IPS DF 6.9 (cell line): ENCODE measurements at places on chromosomes 16 and 17.

DNA sequence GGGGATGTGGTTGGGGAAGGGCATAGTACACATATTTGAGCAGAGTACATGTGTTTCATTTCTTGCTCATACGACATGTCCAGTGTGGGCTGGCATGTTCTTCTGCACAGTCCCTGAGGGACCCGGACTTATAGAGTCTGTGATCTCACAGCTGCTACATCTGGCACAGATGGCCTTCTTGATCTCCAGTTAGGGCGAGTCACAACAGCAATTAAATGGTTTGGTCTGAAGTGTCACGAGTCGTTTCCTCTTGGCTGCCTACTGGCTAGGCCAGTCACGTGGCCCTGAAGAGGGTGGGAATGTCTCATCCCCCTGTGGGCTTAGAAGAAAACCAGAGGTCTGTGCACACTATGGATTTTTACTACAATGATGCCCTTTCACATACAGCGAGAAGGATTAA, 443.6 kb downstream of the WWOX start:
- no peak for DNase-seq

GRCh38 chr17:6699997-6700947, 12.9 kb downstream of the SLC13A5 start:
- DNase-seq: no peak

DNA sequence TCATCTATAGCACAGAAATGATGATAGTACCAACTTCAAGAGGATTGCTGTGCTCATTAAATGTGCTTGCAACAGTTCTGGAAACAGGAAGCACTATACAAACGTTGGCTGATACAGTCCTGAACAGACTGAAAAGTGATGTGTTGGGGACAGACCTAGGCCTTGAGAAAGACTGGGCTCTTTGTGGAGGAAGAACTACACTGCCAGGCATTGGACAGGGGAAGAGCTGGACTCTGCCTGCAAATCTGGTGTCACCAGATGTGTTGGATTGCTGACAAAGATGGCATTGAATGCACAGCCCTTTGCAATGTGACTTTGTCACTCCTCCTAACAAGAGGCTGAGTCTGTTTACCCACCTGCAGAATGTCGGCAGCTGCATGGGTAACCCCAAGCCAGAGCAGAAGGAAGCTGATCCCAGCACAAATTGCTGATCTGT, 12.4 kb upstream of the ST6GALNAC2 start:
- no peak for DNase-seq

DNA sequence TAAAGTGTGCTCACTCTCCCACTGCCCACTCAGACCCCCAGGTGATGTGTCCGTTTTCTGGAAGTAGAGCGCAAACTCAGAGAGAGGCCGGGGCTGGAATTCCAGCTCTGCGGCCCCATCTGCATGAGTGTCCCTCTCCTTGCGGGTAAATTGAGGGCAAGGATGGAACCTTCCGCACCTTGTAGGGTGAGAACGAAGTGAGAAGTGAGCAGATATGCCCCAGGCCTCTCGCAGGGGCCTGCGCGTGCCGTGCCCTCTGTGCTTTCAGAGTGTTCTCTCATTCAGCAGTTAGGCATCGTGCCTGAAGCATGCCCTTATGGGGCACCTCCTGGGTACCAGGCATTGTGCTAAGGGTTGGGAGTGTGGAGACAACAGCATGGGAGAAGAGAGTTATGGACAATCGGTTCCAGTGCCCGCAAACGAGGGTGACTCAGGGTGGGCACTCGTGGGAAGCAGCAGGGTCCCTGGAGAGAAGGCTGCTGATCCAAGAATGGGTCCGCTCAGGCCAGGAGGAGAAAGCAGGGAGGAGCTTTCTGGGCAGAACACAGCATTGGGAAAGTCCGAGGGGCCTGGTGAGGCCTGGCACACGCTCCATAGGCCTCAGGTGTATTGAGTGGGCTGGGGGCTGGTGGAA, 23.8 kb downstream of the CMIP start:
- DNase-seq: no peak

DNA sequence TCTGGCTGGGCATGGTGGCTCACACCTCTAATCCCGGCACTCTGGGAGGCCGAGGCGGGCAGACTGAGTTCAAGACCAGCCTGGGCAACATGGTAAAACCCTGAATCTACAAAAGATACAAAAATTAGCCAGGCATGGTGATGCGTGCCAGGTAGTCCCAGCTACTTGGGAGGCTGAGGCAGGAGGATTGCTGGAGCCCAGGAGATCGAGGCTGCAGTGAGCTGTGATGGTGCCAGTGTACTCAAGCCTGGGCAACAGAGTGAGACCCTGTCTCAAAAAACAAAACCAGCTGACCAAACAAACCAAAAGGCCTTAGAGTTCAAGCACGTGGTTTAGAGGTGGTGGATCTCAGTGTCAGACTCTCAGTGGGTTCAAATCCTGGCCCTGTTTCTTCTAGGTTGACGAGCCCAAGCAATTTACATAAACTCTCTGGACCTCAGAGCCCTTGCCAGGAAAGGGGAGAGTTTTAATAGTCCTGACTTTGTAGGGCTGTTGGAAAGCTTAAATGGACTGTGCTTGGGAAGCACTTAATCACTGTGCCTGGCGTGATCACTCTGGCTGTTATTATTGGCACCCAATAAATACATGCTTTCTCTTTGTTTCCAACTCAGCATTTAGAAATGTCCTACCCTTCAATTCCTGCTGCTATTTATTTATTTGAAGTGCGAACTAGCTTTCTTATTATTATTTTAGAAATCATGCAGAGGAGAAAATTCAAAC, 44.7 kb downstream of the ABCC1 start:
- DNase-seq: no peak

- no peak for DNase-seq
These were observed 114.6 kb downstream of the SLC39A11 start for GRCh38 chr17:72977771-72978417.

DNA sequence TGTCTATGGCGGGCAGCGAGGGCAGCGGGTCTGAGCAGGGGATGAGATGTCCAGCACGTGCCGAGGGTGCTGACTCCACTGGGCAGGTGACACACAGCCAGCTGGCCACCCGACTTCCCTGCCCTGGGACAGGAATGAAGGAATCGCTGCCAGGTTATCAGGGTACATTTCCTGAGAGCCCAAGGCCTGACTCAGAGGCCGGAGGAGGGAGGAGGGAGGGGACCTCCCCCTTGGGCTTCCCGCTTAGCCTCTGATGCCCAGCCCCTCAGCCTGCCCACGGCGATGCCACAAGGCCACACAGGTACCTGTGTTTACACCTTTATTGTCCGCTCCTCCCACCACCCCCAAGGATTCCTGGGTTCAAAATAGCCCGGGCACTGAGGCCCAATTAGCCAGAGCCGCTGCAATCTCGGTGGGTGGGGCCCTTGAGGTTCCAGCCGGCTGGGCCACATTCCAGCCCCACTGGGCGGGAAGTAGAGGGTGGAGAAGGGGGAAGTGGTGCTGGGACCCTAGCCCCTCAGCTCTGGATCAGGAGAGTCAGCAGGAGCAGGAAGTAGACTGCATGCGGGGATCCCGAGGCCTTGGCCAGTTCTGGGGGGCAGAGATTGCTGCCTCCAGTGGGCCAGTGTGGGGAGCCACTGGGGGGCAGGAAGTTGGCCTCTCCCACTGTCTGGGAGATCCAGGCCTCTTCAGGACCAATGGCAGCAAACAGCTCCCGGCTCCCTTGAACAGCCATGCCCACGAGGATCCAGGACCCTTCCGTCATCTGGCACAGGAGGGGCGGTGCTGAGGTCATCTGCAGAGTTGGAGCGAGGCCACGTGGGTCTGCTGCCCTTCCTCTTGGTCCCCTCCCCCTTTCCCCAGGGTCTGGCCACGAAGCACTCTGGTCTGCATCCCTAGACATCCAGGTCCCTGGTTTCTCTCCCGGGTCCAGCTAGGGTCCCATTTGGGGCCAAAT, 3.4 kb upstream of the PRSS8 start:
- no peak for DNase-seq

- no peak for DNase-seq
These were observed 17.8 kb downstream of the XYLT1 start for GRCh38 chr16:17452922-17453321.

DNA sequence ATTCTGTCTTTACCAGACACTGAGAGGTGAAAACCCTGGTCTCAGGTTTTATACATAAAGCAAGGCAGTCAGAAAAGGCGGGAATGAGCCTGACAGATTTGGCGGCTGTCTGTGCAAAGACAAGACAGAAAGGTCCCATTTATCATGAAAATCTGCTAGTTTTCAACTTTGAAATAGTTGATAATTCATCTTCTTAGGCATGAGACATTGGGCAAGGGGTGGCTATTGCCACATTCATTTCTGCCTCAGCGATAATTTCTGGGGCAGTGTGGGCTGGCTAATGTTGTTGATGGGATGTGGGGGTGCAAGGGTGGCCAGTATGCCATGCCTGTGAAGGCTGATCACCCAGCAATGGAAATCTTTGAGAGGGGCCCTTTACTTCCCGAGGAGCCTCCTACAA, 173.8 kb upstream of the RPH3AL start:
- DNase-seq: no peak

GRCh38 chr17:1179112-1179817, 516 bp downstream of the ABR start:
- DNase-seq: no peak

- DNase-seq: no peak
These were observed 251.7 kb upstream of the CACNG5 start for GRCh38 chr17:66583112-66583748.

GRCh38 chr16:3739636-3740035, 22.3 kb upstream of the TRAP1 start:
- DNase-seq: no peak

- no peak for DNase-seq
These were observed 49.6 kb upstream of the LRRC37A3 start for GRCh38 chr17:64968652-64969501.

DNA sequence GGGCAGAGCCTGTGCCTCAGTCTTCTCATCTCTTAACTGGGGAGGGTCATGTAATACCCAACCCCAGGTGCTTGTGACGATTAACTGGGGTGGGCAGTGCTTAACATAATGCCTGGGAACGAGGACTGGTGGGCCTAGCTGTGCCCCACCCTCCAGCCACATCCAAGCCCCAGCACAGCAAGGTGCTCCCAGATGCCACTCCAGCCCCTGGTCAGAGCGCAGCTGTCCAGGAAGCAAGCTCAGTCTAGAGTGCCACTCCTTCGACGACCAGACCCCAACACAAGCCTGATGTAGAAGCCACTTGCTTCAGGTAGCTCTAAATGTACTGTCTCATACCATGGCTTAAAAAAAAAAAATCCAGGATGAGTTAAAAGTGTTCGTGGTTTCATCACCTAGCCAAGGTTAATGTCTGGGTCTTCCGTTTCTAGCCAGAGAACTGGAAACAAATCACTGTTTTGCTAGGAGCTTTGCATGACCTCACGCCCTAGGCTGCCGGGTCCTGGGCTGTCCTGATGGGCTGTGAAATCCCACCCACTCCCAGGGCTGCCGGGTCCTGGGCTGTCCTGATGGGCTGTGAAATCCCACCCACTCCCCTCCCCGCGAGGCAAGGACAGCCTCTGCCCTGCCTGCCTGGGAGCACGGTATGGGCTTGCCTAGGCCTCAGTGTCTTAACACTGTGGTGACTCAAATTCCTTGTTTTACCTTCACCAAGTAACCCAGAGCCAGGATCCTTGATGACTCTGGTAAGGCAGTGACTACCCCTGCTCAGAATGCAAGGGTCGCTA, 7.7 kb downstream of the MIEF2 start:
- DNase-seq: no peak

GRCh38 chr16:86049641-86050040, 150.7 kb downstream of the IRF8 start:
- no peak for DNase-seq

GRCh38 chr17:8019166-8019565, 16.8 kb downstream of the GUCY2D start:
- no peak for DNase-seq

DNA sequence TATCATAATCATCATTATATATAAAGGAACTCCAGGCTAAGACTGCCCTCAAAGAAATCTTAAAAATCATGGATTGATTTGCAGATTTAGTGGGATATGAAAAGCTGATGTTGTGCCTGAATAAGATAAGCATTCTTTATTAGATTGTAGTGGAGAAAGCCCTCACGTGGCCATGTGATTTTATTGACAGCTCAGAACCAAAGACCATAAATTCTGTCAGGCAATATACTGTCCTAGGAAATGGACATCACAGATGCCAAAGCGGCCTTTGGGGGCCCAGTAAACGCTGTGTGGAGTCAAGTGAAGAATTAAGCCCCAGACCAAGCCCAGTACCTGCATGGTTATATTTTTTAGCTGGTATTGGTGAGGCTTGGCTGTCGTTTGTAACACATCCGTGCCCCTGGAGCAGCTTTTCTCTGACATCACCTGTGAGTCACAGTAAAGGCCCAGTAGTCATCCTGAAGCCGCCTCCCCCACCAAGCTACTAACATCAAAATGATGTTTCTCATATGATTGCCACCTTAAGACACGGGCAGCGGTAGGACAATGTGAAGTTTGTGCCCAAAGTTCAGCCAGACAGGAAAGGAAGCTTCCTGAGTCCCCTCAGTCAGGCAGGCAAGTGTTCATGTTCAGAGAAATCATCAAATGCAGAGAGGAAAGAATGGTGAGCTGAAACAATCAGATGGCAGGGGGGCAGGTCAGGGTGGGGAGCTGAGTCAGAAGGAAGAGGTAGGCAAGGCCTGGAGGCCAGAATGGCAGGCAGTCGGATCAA, 209.4 kb downstream of the IRX3 start:
- no peak for DNase-seq

DNA sequence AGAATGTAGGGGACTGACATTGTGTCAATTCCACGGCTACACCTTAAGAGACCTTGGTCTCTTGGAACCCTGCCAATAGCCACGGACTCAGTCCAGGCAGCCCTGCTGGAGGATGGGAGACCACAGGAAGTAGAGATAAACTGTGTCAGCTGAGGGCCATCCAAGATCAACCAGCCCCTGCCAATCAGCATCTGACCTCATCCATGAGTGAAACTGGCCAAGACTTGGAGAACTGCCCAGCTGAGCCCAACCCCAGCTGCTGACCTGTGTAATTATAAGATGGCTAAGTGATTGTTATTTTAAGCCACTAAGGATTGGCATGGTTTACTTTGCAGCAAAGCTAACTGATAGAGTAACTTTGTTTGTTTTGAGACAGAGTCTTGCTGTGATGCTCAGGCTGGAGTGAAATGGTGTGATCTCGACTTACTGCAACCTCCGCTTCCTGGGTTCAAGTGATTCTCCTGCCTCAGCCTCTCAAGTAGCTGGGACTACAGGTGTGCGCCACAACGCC, 13.3 kb upstream of the YWHAE start:
- DNase-seq: no peak

GRCh38 chr16:83685615-83686165, 122.1 kb upstream of the HSBP1 start:
- no peak for DNase-seq
